ENCODE measurements at places on chromosomes 7 and 10.

GRCh38 chr7:26147030-26147429, 5.0 kb upstream of the NFE2L3 start:
- no peak for DNase-seq

GRCh38 chr7:132584796-132585494, 8.7 kb upstream of the PLXNA4 start:
- DNase-seq: no peak

GRCh38 chr7:32588657-32589056, 93.4 kb downstream of the AVL9 start:
- DNase-seq: peak; percentile 76

GRCh38 chr7:1045069-1046063, 1.0 kb downstream of the GPR146 start:
- no peak for DNase-seq

DNA sequence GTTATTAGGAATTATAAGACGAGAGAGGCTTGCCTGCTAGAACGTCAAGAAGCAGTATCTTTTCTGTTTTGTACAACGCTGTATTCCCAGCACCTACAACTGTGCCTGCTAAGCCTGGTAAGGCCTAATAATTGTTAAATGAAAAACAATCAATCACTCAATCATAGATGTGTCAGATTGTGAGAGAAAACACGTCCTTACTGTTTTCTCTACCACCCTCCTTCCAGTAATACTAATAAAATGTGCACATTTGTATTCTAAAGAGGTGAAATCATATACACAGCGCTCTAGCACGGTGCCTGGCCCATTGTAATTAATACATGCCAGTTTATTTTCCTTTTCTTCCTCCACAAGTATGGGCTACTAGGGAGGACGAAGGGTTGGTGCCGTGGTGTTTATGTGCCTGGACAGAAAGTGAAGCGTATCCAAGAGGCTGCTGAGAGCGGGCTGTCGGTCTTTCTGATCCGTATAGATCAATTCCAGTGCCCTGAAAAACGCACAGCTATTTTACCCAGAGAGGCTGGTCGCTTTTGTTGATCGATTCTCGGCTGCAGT, 1.5 kb upstream of the AUTS2 start:
- no peak for DNase-seq

DNA sequence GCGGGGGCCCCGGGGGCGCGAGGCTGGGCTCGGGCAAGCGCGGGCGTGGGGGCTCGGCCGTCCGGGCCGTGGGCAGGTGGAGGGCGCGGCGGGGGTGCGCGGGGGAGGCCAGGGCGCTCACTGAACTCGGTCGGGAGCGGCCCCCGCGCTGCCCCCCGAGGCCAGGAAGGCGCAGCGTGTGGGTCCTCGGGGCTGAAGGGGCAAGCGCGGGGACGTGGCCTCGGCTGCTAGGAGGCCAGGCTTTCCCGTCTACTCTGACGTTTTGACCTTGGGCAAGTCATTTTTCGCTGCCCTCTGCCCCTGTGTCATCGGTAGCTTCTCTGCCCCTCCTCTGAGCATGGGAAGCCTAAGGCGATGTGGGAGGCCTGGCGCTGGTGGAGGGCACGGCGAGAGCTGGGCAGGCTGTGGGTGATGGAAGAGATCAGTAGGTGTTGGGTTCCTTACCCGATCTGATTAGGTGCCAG, 441 bp downstream of the FBH1 start:
- peak; percentile 20 for DNase-seq

DNA sequence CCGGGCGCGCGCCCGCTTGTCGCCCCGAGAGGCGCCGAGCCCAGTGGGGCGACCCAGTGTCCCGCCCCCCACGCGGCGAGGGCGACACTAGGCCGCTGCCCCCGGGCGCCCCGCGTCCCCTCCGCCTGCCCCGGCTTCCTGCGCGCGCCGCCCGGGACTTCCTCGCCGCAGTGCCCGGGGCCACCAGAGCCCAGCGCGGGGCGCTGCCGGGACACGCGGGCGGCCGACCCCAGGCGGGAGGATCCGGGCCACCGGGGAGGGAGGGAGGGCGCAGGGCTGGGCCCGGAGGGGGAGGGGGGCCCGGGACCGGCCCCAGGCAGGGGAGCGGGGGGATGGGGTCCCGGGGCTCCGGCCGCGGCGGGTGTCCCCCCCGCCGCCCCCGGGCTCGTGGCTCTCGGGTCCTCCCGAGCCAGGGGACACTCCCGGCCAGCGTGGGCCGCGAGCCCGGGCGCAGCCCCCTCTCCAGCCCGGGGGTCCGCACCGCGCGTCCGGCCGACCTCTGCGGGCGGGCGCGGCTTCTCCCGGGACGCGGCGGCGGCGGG, 435 bp upstream of the PWWP2B start:
- peak; percentile 37 for DNase-seq

GRCh38 chr7:47281161-47281560, 300.8 kb downstream of the TNS3 start:
- DNase-seq: no peak

- no peak for DNase-seq
Measured at GRCh38 chr10:125699562-125700143, 16.7 kb upstream of the TEX36 start.

- no peak for DNase-seq
Measured at GRCh38 chr7:101420436-101420835, 57.8 kb downstream of the COL26A1 start.

DNA sequence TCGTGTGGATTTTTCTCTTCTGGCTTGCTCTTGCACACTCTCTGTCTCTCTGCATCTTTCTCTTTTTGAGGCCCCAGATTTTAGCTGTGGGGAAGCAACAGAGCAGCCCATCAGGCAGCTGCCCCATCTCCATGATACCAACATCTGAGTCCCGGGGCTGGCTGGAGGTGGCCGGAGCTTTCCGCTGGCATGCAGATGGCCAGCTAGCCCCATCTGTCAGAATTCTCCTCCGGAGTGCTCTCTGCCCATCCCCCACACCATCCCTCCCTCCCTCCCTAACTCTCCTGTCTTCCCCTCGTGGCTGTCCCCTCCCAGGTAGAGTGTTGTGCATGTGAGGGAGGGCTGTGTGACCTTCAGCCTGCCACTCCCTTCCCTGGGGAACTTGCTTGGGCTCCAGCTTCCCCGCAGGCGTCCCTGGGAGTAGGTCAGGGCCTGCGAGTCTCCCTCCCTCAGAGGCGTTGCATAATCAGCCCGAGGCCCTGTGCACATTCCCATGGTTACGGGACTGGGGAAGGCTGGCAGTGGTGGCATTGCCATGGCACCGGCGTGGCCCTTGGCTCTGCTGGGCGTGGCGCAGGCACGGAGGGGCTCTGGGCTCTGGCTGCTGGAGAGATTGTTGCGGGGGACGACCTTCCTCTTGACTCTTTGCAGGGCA, 24.7 kb downstream of the GHRHR start:
- no peak for DNase-seq

GRCh38 chr7:1940863-1941262, 270.8 kb downstream of the ELFN1 start:
- DNase-seq: no peak

- no peak for DNase-seq
Measured at GRCh38 chr7:16805441-16805840, 642 bp upstream of the AGR2 start.

DNA sequence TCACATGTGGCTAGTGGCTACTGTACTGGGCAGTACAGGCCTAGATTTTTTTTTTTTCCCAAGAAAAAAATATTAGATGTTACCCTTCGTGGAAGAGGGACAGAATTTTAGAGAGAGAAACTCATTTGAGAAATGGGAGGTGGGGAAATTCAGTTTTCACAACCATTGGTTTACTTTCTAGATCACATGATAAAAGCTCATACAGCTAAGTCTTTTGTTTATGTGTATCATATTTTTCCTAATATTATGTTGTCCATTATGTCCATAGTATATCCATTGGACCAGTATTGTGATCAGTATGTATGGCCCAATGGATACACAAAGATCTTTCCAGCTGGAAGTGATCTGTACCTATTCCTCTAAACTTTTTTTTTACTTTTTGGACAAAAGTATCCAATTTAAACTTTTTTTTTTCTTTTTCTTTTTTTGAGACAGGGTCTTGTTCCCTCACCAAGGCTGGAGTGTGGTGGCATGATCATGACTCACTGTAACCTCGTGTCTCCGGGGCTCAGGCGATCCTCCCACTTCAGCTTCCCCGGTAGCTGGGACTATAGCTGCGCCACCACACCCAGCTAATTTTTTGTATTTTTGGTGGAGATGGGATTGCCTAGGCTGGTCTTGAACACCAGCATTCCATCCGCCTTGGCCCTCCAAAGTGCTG, 4.1 kb downstream of the CALU start:
- DNase-seq: no peak

DNA sequence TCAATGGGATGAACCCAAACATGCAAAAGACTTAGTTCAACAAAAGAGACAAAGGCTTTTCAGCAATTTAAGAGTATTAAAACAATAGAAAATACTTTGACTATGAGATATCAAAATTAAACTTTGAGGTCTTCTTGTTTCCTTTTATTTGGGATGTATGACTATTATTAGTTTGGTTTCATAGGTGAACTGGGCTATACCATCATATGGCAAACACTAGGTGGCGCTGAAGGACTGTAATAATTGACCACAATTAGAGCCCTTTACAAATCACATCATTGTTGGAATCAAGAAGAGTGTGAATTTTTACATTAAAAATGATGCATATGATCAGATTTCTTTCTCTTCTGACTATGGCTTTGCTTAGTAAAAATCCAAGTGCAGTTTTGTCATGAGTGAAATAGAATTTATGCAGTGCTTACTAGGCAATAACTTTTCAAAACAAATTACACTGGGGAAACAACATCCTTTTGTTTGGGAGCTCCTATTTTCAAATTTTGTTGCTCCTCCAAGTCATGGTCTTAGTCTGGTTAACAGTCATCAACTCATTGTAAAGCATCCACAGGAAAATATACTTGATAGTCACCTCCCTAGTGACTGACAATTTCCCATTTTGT, 14.7 kb upstream of the NXPH1 start:
- DNase-seq: peak; percentile 41

- DNase-seq: no peak
Measured at GRCh38 chr7:52151559-52151958, 835.0 kb upstream of the COBL start.

DNA sequence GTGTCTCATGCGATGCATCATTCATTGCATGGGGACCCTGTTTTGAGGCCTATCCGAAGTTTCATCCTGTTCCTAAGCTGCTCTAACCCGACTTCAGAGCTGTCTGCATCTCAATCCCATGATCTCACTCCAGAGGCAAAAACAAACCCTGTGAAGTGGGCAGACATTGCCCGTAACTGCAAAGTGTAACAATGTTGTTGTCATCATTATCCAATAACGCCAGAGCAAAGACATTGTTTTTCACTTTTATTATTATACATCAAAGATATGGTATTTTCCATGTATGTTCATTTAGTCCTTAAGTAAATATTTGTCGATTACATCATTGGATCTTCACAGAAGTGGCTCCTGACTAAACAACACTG, 246.7 kb downstream of the KLF6 start:
- no peak for DNase-seq

GRCh38 chr7:87875151-87876039, 765 bp downstream of the SLC25A40 start:
- DNase-seq: no peak

GRCh38 chr10:48611133-48611532, 6.3 kb upstream of the ARHGAP22 start:
- no peak for DNase-seq

- DNase-seq: peak; percentile 70
Measured at GRCh38 chr10:14583252-14583651, 191.4 kb downstream of the FAM107B start.

DNA sequence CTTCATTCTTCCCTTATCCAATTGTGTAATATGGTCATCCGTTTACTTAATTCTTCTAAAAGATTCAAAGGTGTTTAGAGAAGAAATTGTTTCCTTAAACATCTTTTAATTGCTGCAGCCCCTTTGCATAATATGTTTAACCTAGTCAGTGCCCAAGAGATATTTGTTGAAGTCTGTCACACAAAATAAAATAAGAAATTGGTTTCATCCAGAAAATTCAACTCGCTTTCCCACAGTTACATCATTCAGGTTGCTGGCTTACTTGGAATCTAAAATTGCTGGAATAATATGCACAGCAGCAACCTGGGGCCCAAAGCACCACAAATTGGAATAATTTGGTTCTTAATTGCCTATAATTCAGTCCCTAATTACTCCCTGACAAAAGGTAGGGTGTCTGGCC, 155.1 kb upstream of the ETV1 start:
- DNase-seq: no peak

GRCh38 chr10:101046332-101047238, 15.2 kb upstream of the KAZALD1 start:
- no peak for DNase-seq

All from activated CD4-positive, alpha-beta T cell treated with anti-CD3 and anti-CD28 coated beads, Interleukin-2, amount 50 U/mL, for 16 hours (primary cell).